Urothelium cell line (cell line): ENCODE measurements at places on chromosomes 11 and 22.

- peak; percentile 21 for DNase-seq
Measured at GRCh38 chr22:35930933-35931332, 97.7 kb downstream of the RBFOX2 start.

DNA sequence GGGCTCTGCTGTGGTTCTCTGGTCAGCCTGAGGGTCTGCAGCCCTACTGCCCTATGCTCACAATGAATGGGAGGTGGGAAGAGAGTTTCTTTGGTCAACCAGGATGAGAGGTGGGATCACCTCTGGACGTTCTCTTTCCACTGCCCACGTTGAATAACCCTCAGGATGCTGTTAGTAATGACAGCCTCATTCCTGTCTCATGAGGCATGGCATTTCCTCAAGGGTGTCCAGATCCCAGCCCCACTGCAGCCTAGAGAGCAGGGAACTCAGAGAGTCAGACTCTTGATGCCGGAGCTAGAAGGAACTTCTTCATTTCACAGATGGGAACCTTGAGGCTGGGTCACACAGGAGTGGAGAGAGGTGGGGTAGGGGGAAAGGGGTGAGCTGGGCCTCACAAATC, 196.0 kb downstream of the CEP164 start:
- DNase-seq = no peak

- no peak for DNase-seq
Measured at GRCh38 chr22:27097506-27097905, 440.1 kb downstream of the MIAT start.

DNA sequence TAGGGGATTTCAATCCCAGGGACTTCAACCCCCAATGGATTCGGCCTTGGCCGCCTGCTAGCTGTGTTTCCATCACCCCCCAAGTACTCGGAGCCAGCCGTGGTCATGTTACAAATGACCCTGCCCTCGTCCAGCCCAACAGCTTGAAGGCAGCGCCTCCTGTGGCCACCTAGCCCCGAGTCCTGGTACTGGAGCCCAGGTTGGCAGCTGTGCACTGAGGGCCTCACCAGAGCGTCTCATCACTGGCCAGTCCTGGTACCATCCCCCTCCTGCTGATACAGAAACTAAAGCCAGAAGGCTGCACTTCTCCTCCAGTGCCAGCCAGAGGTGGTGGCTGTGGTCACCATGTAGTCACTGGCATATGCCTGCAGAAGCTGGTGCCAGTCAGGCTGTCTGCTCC, 44.9 kb upstream of the FADD start:
- DNase-seq = peak; percentile 31

- no peak for DNase-seq
Measured at GRCh38 chr11:44622190-44622650, 56.8 kb downstream of the CD82 start.

DNA sequence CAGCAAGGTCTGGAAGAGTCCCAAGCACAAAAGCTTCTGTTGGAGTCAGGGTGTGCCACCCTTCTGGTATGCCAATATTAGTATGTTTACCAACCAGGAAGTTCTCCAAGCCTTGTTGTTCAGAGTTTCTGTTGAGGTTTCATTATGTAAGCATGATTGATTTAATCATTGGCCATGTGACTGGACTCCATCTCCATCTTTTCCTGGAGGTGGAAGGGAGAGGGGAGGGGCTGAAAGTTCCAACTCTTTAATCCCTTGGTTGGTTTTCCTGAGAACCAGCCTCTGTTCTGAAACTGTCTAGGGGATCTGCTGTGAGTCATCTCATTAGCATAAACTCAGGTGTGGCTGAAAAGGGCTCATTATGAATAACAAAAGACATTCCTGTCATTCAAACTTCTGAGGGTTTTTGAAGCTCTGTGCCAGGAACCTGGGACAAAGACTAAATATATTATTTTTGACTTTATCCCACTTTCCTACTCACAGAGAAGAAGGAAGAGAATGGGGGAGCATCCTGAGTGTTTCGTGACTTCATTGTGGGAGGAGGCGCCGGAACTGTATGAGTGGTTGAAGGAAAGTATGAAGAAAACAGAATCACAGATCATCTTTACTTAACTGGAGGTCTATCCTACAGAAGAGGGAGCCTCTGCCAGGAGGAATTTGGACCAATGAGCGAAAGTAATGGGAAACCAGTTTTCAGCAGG, 138.2 kb downstream of the NECTIN1 start:
- no peak for DNase-seq

- DNase-seq = no peak
Measured at GRCh38 chr11:19472679-19473078, 231.9 kb upstream of the E2F8 start.

GRCh38 chr11:72217841-72218240, 1.2 kb downstream of the FOLR2 start:
- DNase-seq = no peak

DNA sequence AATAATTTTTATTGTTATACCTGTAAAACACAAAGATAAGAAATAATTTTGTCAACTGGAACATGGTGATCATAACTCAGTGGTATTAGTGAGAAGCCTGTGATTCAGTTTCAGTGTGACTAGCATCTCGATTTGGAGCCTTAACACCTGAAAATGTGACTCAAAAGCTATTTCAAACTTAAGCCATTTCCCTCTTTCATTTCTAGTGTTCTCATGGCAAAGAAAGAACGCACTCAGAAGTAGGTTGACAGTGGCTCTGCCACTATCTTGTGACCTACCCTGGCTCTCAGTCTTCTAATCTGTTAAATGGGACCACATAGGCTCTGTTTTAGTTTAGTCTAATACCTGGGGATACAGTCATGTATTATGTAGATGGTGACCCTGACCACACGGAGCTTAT, 62.7 kb downstream of the ISX start:
- DNase-seq = no peak

DNA sequence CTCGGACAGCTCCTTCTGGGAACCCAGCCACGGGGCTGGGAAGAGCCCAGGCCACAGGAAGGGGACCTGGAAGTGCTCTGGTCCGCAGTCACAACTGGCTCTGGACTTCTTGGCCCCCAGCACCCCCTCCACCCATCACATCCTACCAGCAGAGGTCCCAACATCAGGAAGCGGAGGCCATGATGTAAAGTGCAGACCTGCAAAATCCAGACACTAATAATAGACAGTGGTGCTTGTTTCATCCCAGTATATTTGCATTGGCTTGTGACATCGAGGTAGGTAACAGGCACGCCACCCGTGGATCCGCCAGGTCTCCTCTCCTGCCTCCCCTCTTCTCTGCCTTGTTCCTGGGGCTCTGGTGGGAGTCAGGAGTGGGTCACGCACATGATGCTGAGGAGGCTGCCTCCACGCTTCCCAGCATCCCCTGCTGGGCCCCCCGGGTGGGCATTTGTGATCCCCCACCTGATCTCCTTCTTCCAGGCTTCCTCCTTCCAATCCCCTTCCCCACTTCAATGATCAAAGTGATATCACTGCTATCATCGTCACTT, 1454.0 kb downstream of the BRD1 start:
- DNase-seq = no peak

DNA sequence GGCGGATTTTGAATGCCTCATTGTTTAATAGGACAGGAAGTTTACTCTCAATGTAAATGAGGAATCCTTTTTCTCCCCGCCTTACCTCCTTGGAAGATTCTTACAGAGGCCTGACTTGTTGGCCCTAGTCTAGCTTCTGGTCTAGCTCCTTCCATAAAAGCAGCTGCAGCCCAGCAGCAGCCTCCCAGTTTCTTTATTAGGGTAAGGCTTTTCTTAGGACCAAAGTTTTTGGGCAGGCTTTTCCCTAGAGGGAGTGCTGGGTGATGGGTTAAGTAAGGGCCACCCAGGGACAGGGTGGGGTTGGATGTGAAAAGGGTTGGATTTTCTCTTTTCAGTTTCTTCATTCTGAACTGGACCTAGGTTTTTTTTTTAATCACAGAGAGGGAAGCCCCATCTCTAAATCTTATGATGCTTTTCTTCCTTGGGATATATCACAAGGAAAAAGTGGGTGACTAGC, 49.7 kb downstream of the LIF start:
- no peak for DNase-seq

DNA sequence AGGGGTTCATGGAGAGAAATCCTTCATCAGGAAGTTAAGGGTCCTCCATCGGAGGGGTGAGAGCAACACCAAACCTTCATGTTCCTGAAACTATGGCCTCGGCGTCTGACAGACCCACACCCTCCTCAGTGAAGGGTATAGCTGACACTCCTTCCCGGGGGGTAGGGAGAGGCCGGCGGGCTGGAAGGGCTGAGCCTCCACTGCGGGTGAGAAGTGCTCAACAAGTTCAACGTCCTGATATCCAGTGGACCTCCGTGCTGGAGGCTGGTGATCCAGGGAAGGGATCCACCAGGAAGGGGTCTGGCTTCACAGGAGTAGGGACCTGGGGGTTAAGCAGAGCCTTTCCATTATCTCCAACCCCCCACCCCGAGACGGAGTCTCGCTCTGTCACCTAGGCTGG, 12.3 kb downstream of the CARS1 start:
- no peak for DNase-seq

DNA sequence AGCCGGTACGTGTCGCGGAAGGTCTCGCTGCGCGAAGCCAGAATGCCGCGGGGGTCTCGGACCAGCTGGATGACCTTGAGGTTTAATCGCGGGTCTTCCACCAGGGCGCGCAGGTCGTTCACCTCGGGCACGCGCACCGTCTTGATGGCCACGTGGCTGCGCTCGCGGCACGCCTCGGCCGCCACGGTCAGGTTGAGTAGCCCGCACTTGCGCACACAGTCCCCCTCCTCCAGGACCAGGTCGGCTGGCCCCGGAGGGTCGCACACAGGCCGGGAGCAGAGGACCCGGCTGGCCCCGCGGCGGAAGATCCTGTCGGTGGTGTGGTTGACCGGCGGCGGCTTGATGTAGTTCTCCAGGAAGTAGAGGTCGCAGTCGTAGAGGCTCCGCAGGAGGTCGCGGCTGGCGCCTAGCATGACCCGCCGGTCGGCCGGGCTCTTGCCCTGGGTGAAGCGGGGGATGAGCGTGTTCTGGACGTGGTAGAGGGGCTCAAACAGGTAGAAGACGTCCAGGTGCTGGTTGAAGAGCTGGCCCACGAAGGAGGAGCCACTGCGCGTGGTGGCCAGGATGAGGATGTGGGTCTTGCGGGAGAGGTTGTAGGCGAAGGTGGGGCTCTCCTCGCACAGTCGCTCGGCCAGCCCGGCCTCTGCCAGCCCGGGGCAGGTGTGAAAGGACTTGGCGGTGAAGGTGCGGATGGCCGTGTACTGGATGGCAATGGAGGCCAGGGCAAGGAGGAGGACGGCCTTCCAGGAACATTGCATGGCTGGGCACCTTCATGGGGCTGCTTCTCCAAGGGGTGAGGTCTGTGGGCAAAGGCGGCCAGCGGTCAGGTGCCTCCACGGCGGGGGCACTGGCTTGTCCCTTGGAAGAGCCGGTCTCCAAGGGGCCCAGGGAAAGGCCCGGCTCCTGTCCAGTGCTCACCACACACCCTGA, 15.0 kb downstream of the CHST1 start:
- DNase-seq = no peak

DNA sequence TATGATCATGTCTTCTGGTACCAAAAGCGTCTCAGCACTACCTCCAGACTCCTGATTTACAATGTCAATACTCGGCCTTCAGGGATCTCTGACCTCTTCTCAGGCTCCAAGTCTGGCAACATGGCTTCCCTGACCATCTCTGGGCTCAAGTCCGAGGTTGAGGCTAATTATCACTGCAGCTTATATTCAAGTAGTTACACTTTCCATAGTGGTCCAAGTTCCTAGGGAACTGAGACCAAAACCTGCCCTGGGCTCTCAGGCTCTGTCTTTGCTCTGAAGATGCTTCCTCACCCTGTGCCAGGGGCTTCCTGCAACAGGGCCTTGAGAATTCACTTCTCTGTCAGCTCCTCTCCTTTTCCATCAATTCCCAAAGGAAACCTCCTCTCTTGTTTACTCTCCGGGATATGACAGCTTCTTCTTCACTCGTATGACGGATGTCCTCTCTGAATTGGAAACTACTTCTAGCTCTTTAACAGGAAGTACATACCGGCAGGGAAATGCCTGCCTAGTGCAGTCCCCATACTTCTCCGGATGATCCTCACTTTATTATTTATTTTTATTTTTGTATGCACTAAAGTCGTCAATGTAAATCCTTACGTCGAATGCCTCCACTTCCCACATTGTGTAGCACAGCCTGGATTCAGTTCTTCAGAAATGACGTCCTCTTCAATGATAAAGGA, 29.6 kb upstream of the PRAME start:
- DNase-seq = no peak

GRCh38 chr11:124762105-124762623, at the start of gene ESAM:
Gene ESAM, minus strand, starts transcription at chr11:124762290. Its CDS starts 136 bp downstream, at chr11:124762154.
- DNase-seq = no peak

- peak; percentile 5 for DNase-seq
Measured at GRCh38 chr11:55707029-55707428, 45.0 kb downstream of the OR4C6 start.

GRCh38 chr22:19631899-19632667, 82.2 kb upstream of the SEPTIN5 start:
- peak; percentile 44 for DNase-seq

DNA sequence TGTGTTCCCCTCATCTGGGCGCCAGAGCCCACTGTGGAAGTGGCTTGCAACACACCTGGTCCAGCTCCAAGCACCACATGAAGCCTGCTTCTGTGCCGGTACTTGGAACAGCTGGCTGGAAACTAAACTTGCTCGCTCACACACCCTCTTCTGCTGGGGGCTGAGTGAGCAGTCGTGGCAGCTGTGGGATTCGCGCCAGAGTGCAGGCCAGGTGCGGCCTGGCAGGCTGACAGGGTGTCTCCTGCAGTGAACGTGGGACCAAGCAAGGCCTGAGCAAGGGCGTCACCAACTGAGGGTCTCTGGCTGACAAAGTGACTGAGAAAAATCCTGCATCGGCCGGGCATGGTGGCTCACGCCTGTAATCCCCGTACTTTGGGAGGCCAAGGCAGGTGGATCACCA, 15.2 kb downstream of the SMC1B start:
- no peak for DNase-seq

DNA sequence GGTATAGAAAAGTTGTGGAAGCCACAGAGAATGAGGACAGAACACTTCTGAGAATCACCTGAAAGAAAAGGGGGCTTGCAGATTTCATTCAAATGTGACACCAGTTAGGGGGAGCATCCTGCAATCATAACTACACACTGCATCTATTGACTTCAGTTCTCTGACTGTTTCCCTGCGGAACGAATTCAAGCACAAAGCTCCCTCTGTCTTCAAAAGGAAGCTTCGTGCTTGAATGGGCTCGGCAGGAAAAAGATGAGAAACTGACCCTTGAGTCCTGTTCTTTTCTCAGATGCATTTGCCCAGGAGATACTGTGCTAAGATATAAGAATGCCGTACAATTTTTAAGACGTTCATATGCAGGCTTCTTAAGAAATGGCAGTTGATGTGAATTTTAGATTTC, 2000.4 kb upstream of the RAG2 start:
- no peak for DNase-seq
